ENCODE measurements at places on chromosomes 5 and 9.

DNA sequence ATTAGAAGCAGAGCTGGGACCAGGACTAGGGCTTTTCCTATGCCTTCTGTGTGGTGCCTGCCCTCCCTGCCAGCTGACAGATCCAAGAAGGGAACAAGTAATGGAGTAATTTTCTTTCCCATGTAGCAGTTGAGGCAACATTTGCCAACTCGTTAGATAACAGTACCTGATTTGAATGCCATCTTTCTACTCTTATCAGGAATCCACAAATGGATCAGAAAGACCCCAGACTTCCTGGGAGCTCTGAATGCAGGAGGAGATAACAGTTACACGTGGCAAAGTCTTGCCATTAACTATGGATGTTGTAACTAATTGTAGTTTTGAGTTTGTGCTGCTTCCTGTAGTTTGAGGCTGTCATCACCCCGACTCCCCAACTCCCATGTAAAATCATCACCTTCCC, 39.2 kb downstream of the RCL1 start:
- no peak for DNase-seq

GRCh38 chr5:180468732-180469585, 25.2 kb upstream of the CNOT6 start:
- DNase-seq: no peak

- no peak for DNase-seq
These were observed 45.6 kb upstream of the SLC25A51 start for GRCh38 chr9:37949576-37949975.

DNA sequence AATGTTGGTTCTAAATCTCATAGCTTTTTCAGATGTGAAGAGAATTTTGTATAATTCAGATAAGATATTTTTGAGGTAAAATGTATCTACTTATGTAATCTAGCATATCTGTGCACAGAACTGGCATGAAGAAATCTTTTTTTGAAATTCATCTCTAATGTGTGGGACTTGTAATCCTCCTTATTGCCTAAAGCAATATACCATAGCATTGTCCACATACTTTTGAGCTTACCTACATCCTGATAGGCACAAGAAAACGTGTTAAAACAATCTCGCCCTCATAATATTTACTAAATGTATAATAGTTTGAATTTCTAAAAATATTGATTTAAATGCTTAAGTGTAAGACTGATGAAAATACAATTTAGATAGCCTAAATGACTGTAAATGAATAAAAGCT, 1686.5 kb upstream of the ACO1 start:
- no peak for DNase-seq

- DNase-seq: no peak
These were observed 227.2 kb downstream of the NSG2 start for GRCh38 chr5:174272671-174273070.

- DNase-seq: no peak
These were observed 33.9 kb upstream of the NXNL2 start for GRCh38 chr9:88501086-88501485.

- no peak for DNase-seq
These were observed 24.0 kb downstream of the TMOD1 start for GRCh38 chr9:97525451-97525850.

DNA sequence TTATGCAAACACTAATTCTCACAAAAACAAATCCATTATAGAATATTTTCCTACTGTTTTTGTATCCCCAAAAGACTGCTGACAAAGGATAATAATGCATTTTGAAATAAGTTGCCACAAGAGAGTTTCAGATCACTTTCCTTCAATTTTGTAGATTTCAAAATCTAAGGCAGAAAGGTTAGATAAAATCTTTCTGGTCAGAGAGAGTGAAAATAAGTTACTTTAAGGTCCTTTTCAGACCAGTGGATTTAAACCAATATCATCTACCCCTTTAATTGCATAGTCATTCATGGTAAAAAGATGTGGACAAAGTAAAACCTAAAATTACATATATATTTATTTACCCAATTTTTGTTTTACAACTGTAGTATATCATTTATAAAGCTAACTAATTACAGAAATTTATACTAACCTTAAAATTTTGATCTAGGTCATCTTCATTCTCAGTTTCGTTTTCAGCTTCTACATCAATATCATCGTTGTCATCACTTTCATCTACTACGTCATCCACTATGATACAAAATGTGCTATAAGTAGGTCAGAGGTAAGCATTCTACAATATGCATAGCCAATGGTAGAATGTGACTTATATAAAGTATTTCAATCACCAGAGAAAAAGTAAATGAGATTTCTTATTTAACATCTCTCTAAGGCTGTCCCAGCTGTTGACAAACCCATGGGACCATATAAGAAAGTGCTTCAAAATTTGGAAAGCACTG, 95.7 kb downstream of the AGTPBP1 start:
- peak; percentile 29 for DNase-seq

- DNase-seq: no peak
These were observed 121.7 kb downstream of the PIK3R1 start for GRCh38 chr5:68337235-68337634.

DNA sequence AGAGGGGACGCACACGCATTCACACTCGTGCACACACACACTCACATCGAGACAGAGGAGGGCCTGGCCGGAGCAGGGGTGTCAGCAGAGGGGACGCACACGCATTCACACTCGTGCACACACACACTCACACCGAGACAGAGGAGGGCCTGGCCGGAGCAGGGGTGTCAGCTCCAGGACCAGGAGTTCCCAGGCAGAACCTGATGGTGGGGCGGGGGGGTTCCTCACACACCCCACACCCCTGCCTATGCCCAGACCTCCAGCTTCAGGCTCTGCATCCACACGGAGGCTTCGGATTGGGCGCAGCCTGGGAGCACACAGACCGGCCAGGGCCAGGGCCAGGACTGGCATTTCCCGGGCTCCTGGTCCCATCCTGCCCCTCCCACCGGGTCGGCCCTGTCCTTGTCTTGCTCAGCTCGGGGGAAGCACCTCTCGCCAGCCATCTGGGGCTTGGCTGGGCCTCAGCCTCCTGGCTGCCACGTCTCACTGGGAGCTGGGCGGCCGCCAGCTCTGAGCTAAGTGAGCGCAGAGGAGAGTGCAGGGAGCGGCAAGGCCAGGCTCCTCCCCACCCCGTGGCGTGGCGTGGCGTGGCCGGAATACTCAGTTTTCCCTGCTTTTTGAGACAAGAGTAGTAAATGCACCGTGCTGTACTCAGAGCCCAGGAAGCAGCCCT, 31.3 kb downstream of the ADAMTS2 start:
- no peak for DNase-seq

DNA sequence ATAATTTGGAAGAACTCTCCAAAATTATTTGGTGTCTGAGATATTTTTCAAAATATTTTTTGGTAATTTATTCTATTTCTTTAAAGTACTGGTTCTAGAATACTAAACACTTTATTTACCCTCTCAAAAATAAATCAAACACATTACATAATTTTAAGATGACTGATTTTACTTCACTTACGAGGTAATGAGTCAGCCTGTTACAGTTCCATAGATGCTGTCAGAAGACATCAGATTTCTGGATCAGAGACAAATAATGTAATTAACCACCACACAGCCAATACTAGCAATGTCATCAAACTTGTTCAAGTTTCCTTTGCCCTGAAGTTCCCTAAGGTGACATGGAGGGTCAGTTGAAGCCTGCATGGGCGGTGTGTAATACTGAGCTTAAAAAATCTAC, 106.1 kb upstream of the CDH9 start:
- DNase-seq: no peak

DNA sequence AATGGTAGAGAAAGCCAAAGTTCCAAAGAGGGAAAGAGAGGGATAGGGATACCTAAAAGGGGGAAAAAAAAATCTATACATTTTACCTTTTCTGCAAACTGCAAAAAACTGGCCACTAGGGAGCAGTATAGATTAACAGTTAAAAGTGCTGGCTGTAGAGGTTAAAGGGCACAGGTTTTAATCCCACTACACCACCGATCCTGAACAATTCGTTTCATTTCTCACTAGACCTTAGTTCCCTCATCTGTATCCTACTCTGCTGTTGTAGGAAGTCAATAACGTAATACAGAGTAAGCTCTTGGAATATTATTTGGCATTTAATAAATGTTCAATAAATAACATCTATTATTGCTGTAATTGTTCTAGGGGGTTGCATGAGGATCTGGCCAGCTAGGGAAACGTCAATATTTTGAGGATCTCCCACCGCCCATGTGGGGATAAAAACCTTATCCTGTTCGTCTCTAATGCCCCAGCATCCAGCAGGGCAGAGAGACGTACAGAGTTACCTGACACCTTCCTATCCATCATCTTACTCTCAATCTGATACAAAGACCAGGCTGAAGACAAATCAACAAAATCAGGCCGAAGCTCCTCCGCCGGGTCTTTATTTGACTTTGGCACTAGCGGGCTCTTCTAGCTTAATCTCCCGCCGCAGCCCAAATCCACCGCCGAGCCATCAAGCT, 757 bp downstream of the CDC26 start:
- DNase-seq: peak; percentile 56

DNA sequence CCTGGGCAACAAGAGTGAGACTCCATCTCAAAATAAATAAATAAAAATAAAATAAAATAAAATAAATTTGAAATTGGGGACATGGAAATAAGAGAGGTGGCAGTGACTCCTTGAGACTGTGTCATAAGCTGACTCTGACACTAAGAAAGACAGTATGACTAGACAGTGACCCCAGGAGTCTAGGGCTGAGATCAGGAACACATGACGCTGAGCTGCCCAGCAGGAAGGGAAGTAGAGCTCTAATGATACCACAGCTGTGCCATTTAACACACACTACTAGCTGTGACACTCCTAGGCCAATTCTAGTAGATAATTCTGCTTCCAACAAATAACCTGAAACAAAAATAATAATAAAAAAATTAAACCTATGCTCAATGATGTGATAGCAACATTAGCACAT, 293.0 kb downstream of the SEC61B start:
- no peak for DNase-seq

DNA sequence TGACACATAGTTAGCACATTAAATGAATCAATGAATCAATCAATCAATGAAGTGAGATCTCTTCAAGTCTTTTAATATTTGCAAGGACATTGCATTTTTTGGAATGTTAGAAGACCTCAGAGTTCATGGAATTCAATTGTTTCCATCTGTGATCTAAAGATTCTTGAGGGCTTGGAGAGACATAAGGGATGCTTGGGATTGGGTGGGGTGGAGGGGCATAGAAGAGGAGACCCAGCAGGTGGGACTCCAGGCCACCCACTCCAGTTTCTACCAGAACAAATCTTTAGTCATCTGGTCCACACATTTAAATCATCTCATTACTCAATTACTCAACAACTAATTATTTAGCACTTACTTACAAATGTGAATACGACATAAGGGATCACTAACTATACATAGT, 251.0 kb upstream of the TRIM32 start:
- DNase-seq: no peak

GRCh38 chr5:39691993-39692392, 267.2 kb upstream of the DAB2 start:
- no peak for DNase-seq

DNA sequence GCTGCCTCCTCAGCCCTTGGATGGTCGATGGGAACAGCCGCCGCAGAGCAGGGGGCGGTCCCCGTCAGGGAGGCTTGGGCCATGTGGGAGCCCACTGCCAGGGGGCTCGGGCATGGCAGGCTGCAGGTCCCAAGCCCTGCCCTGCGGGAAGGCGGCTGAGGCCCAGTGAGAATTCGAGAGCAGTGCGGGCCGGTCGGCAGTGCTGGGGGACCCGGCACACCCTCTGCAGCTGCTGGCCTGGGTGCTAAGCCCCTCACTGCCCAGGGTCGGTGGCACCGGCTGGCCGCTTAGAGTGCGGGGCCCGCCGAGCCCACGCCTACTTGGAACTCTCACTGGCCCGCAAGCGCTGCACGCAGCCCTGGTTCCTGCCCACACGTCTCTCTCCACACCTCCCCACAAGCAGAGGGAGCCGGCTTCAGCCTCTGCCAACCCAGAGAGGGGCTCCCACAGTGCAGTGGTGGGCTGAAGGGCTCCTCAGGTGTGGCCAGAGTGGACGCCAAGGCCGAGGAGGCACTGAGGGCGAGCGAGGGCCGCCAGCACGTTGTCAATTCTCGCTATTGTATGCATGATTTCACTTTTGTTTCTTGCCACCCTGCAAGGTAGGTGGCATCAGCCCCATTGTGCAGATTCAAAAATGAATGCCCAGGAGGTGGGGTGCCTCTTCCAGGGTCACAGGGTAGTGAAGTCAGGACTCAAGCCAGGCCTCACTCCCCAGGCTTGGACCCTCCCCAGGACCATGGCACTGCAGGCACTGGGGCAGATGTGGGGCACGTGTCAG, 48.6 kb downstream of the COL15A1 start:
- DNase-seq: no peak

GRCh38 chr9:133341369-133342068, 5.5 kb upstream of the SURF6 start:
- DNase-seq: no peak

- no peak for DNase-seq
These were observed 6.4 kb downstream of the TSPAN17 start for GRCh38 chr5:176653401-176654385.

DNA sequence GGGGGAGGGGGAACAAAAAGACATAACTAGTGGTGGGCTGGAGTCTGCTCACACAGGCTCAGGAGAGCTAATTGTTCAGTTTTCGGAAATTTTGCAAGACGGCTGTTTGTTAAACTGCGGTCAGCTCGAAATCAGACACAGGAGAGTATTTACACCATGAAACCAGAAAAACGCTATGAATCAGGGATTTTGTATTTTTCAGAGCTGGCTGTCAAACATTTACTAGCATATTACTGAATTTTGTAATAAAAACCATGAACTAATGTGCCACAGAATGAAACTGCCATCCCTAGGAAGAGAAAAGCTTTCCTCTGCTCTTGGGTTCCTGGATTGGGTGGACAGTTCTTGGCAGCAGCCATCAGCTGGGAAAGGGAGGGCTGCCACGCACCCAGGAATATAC, 45.3 kb downstream of the TRPM3 start:
- no peak for DNase-seq

DNA sequence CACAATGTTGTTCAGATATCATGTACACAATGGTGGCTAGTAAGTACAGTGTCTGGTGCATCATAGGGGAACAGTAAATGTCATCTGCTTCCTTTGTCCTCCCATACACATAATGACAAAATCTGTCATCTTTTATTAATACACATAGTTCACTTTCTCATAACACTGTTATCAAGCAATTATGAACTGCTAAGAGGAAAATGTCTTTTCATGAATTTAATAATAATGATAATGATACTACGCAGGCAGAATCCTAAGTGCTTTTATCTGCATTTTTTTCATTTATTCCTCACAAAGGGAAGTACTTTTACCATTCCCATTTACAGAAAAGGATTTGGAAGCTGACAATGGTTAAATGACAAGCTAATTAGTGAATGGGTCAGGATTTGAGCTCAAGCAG, 35.7 kb downstream of the DPYSL3 start:
- DNase-seq: no peak

- no peak for DNase-seq
These were observed 338.1 kb upstream of the ADAMTS16 start for GRCh38 chr5:4802044-4802443.

DNA sequence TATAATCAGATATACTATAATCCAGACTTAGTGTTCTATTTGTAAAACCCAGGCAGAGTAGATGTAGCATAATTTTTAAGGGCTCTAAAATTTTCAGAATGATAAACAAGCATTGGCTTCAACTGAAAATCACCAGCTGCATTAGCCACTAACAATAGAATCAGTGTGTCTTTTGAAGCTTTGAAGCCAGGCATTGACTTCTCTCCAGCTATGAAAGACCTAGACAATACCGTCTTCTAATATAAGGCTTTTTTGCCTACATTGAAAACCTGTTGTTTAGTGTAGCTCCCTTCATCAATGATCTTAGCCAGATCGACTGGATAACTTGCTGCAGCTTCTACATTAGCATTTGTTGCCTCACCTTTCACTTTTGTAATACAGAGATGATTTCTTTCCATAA, 1877.3 kb upstream of the ACO1 start:
- DNase-seq: no peak

GRCh38 chr9:72207278-72207677, 58.0 kb downstream of the GDA start:
- DNase-seq: no peak

Measured in central memory CD4-positive, alpha-beta T cell (primary cell).